Panc1 (cell line): ENCODE measurements at places on chromosomes 1 and 21. TPM values are rescaled to one million over a fixed set of nuclear protein-coding genes. Genes with fewer than 3 reads are reported as not detected.

DNA sequence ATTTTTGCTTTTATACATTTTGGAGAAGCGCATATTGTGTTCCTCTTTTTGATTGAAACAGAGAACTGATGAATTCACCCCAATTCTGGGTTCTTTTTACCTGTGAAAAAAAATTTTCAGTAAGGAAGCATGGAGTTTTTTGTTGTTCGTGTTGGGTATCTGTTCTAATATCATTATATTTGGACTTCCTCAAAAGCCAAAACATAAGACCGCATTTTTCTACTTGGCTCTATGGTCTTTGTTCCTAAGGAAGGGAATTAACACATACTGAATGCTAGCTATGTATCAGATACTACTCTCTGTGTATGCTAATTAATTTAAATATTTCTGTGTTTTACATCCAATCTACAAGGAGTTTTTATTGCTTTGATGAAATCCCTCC lies 12.9 kb downstream of the EPB41 start:
- H3K27ac ChIP-seq = peak overlapping the region; percentile 58; the same call in 1 of the 2 replicates
- H3K36me3 ChIP-seq = no peaks in the 10 kb centered on the region
- H3K4me1 ChIP-seq = peaks cover 10% of the 10 kb centered on the region; the same call in 1 of the 2 replicates
- no peak for DNase-seq

- no peaks in the 10 kb centered on the region for H3K4me1 ChIP-seq
- no peak for DNase-seq
- no peak overlapping the region for H3K4me3 ChIP-seq
- H3K36me3 ChIP-seq = peaks cover 27% of the 10 kb centered on the region
- H3K27me3 ChIP-seq = no peaks in the 10 kb centered on the region
Observed at GRCh38 chr21:32332463-32332951, 33.9 kb downstream of the MRAP start.

DNA sequence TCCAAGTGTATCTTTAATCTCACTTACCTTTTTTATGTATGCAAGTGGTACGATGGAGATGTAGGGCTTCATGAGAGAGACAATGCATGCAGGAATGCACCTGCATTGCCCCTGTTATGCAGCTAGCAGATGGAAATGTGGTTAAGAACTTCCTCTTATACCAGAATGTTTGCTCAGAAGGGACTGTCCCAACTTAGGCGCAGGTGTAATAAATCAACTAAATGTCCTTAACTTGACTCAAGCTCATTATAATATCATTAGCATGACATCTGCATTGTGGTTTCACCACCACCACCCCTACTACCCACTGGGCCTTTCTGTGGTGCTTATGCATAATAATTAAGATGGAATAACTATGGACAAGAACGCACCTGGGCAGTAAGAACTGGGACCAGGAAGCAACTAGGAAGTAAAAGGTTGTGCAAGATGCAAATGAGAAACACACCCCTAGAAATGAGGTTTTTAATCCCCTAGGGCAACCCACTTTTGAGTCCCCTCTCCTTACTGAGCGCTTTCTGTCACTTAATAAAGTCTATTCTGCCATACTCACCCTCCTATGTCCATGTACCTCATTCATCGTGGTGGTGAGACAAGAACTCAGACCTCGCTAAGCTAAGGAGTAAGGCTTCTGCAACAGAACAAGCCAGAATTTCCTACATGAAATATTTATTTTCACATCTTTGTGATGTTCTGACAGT lies 1103.3 kb upstream of the B3GALT2 start:
- H3K4me1 ChIP-seq = no peaks in the 10 kb centered on the region
- no peaks in the 10 kb centered on the region for H3K36me3 ChIP-seq
- no peak overlapping the region for H3K4me3 ChIP-seq

- DNase-seq = no peak
- no peaks in the 10 kb centered on the region for H3K27me3 ChIP-seq
- H3K27ac ChIP-seq = no peak overlapping the region
- H3K4me1 ChIP-seq = peaks cover 8% of the 10 kb centered on the region
Observed at GRCh38 chr1:120178799-120179756, 2.8 kb upstream of the SEC22B start.

GRCh38 chr1:65255656-65256050 lies 53.7 kb upstream of the DNAJC6 start:
- peak overlapping the region; percentile 68 for H3K4me3 ChIP-seq

- 0 out of 2 replicates have a peak, but pooled peaks cover 3% of the 10 kb centered on the region for H3K27me3 ChIP-seq
- no peaks in the 10 kb centered on the region for H3K4me1 ChIP-seq
- no peaks in the 10 kb centered on the region for H3K36me3 ChIP-seq
- H3K27ac ChIP-seq = no peak overlapping the region
- no peak overlapping the region for H3K4me3 ChIP-seq
Observed at GRCh38 chr1:53754484-53755312, 15.7 kb upstream of the GLIS1 start.

DNA sequence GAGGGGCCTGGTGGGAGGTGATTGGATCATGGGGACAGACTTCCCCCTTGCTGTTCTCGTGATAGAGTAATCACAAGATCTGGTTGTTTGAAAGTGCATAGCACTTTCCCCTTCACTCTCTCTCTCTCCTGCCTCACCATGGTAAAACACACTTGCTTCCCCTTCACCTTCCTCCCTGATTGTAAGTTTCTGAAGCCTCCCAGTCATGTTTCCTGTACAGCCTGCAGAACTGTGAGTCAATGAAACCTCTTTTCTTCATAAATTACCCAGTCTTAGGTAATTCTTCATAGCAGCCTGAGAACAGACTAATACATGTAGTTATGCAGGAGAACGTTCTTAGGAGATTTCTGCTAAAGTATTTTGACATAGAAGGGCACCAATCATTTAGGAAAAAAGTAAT lies 59.9 kb upstream of the FBXO28 start:
- no peak for DNase-seq
- H3K27ac ChIP-seq = no peak overlapping the region
- peaks cover 2% of the 10 kb centered on the region; the same call in 1 of the 2 replicates for H3K4me1 ChIP-seq

DNA sequence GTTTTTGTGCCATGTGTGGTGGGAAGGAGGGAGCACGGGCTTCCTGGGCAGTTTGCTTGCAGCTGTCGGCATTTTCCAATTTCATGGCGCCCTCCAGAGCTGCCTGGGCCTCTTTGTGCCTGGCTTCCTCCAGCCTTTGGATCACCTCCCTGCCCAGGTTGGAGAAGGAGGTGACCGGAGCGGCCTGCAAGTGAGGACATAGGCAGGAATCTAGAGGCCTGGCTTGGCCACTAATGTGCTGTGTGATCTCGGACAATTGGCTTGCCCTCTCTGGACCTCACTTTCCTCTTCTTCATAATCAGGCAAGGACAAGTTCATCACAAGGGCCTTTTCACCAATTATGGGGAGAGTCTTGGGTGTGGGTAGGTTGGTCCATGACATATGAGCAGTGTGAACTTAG lies 245.1 kb downstream of the MATN1 start:
- no peaks in the 10 kb centered on the region; the same call in none of the 2 replicates for H3K27me3 ChIP-seq
- no peak overlapping the region for H3K27ac ChIP-seq
- no peaks in the 10 kb centered on the region for H3K36me3 ChIP-seq
- no peak overlapping the region for H3K4me3 ChIP-seq
- H3K4me1 ChIP-seq = no peaks in the 10 kb centered on the region

Gene OPN3
- total RNA-seq = 34.0 TPM

Gene EPS8L3
- total RNA-seq = not detected

Gene AMY1B
- total RNA-seq = not detected

Gene OLIG2
- not detected for total RNA-seq
